ENCODE measurements at places on chromosomes 7 and 10.

DNA sequence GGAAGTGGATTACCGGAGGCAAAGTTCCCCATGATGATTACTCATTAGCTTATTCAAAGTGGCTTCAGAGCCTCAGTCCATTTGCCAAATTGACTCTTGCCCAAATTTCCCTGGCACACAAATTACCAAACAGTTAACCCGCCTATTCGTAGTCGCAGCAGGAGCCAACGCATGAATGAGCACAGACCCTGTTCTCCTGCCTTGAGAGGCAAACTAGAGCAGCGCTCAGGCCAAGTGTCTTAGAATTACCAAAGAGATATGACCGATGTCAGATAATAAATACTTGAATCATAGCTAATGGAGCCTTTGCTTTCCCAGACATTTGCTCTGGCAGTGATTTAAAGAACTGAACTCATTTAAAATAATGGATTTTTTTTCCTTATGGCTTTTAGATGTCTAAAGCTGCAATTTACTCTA lies 64.9 kb downstream of the CTTNBP2 start:
- DNase-seq = no peak

DNA sequence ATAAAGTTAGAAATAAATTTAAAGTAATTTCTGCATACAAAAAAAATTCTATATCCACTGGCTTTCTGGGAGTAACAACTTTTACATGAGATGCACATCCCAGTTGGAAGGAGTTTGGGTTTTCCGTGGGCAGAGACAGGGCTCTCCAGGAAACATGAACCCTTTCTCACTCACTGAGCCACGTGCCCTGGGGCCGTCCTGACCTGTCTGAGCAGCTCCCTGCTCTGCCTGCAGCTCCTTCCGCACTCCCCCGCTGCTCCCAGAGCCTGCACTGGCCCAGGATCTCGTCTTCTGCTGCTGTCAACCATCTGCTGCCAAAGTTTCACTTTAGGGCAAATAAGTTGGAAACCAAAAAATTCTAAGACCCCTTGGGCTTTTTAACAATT lies 169.1 kb downstream of the DIP2C start:
- no peak for DNase-seq

DNA sequence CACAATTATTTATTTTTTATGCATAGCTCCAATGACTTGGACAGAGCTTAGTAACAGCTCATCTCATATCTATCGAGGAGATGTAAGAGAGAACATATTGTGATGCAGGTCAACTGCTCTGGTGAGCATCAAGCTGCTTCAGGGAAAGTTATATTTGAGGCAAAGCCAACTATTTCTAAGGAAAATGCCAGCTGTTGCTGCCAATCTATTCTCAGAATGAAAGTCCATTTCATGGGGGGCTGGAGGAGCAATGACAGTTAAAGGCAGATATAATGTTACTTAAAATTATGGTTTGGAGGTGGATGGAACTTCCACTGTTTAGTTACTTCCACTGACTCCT lies 424.8 kb downstream of the KIF20B start:
- no peak for DNase-seq

DNA sequence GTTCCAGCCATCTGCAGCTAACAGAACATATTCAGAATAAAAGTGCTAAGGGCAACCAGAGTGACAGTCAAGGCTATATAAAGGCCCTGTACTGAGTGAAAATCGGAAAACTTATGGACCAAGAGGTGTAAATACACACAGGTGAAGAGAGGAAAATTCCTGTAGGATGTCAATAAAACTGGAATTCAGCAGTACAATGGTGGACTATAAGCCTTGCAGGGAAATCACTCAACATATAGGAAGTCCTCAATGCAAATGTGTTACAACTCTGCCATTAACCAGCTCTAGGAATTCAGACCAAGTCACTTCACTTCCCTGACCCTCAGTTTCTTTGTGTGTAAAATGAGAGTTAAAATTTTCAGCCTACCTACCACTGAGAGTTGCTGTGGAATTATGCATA lies 7.7 kb downstream of the USP6NL start:
- DNase-seq = no peak

DNA sequence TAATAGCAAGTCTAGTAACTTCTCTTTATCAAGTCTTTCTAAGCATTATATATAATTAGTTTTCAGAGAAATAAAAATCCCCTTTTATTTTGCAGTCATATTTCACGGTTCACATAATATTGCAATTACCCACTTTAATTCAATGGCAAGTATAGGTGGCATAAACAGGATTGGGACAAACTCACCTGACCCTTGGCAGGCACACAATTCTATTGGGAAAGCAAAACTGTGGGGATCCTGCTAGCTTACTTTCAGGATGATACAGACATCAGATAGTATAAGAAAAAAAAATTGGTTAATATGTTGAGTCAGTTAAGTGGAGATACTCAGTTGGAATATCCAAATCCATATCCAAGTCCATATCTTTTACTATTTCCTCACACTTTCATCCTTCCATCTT lies 294.8 kb downstream of the SNX13 start:
- DNase-seq = no peak

DNA sequence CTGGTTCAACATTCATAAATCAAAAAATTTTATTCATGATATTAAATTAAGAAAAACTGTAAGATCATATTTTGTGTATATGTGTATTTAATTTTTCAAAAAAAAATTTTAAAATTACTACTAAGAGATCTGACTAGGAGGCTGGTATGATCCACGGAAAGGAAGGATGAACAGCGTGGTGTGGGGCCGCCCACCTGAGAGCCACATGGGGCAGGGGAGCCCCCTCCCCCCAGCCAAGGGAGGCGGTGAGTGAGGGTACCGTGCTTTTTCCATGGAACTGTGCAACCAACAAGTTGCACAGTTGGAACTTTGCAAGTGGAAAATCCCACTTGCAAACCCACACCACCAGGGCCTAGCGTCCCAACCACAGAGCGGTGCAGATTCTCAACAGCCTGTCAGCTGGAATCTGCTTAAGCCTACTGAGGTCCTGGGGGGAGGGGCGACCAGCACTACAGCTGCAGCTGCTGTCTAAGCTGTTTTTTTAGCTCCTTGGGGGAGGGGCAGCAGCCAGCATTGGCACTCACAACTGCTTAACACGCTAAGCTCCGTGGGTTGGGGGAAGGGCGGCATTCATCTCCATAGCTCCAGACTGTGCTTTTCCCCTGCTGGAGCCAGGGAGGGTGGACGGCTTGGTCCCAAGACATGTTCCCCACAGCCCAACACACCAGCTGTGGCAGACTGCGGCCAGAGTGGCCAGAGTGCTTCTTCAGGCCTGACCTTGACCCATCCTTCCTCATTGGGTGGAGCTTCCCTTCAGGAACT lies 94.2 kb upstream of the IGFBP3 start:
- no peak for DNase-seq

DNA sequence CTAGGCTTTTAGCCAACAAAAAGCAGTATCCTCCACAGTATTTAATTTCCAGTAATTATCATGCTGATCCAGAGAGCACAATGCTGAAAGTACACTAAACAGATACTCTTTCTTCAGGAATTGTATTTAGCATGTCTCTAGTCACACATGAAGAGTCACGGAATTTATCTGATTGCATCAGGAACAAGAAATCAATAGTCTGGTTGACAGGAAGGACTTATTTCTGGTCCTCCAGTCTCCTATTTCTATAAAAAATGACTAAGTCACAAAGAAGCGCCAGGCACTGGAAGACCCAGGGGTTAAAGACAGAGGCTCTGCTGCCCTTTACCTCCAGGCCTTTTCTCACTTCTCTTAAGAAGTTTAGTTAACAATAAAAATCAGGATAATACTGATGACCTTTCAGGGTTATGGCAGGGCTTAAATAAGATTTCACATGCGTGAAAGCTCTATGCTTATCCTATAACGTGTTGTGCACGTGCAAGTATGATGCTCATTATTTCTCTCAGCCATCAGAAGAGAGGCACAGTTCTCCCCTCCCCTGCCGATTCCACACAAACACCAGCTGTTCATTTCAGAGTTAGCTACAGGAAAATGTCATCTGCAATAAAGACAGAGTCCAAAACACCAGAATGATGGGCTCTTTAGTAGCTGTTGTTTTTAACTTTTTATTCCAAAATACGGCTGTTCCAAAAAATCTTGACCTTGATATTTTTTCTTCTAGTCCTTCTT lies 36.9 kb downstream of the SLC26A4 start:
- no peak for DNase-seq

GRCh38 chr7:76063525-76063924 lies 15.6 kb downstream of the MDH2 start:
- DNase-seq = no peak

- DNase-seq = no peak
Observed at GRCh38 chr10:14153570-14154055, 177.1 kb downstream of the FRMD4A start.

GRCh38 chr7:135434047-135434446 lies 75.9 kb downstream of the CNOT4 start:
- no peak for DNase-seq

GRCh38 chr7:39720586-39720985 lies 97.2 kb downstream of the RALA start:
- DNase-seq = no peak

- no peak for DNase-seq
Observed at GRCh38 chr7:17391366-17391765, 92.9 kb downstream of the AHR start.
